Activated gamma-delta T cell treated with anti-CD3 and anti-CD28 coated beads, Interleukin-2, amount 50 U/mL, for 16 hours (primary cell): ENCODE measurements at places on chromosomes 4 and X.

GRCh38 chrX:31366041-31366440, 294.2 kb upstream of the FTHL17 start:
- DNase-seq = no peak

- no peak for DNase-seq
Measured at GRCh38 chr4:102823464-102823863, 3.9 kb downstream of the UBE2D3 start.

DNA sequence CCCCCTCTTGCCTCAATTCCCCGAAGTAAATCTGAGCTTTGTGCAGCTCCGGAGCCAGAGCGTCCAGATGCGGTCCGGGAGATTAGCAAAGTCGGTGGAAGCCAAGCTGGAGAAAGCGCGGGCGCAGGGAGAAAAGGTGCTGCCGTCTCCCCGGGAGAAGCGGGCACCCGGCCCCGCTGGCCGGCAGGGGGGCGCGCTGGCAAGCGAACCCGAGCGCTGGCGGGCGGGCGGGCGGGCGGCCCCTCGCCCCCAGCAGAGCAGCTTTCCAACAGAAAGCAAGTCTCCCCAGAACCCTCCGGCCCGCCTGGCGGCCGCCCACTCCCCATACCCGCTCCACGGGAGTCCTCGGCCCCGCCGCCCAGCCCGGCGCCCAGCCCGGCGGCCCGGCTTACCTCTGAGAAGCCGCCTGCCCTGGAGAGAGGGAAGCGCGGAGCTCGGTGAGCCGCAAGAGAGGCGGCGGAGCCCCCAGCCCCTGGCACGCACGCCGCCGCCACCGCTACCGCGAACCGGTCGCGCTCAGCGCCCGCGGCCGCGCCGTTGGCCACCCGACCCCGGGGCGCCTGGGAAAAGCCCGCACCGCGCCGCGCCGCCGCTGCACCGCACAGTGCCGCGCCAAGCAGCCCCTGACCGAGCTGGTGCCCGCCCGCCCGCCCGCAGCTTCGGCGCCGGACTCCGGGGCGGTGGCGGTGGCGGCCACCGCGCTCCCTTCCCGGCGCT, 529 bp upstream of the CITED1 start:
- no peak for DNase-seq

DNA sequence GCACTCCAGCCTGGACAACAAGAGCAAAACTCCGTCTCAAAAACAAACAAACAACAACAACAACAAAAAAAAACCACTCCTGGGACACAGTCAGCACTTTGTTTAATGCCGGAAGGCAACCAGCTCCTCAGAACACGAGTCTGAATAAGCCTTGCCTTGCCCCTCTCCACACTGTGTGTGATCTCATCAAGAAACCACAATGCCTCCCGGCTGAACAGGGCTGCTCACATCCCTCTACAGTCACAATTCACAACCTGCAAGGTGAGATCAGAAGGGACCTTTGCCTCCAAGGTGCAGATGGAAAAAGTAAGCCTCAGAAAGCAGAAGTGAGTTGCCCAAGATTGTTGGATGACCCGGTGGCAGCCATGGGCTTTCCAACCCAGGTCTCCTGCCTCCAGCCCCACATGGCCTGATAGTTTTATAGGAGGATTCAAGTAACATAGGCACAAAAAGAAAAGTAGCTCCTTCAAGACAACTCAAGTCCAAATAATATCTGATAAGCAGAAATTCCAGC, 80.8 kb downstream of the JAKMIP1 start:
- DNase-seq = no peak

- DNase-seq = peak; percentile 22
Measured at GRCh38 chrX:48683411-48683982, at the start of gene WAS. WAS (plus strand) TSS chrX:48683799; CDS start chrX:48683854, 55 bp downstream.

GRCh38 chrX:45757272-45757671, 556.6 kb upstream of the DIPK2B start:
- DNase-seq = no peak

DNA sequence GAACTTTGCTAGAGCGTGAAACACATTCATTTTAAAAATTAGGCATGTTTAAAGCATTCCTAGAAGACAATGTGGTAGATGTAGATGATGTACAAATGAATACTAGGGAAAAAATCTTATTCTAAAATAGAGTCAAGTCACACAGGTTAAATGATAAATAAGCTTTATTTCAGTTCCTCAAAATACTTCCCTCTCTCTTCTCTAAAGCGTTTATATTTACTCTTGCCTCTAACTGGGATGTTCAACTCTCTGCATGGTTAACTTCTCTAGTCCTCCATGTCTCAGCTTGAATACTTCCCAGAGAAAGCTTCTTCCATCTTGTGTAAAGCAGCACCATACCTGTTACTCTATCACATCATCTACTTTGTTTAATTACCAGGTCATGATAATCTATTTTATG, 30.9 kb upstream of the GLRA3 start:
- no peak for DNase-seq

DNA sequence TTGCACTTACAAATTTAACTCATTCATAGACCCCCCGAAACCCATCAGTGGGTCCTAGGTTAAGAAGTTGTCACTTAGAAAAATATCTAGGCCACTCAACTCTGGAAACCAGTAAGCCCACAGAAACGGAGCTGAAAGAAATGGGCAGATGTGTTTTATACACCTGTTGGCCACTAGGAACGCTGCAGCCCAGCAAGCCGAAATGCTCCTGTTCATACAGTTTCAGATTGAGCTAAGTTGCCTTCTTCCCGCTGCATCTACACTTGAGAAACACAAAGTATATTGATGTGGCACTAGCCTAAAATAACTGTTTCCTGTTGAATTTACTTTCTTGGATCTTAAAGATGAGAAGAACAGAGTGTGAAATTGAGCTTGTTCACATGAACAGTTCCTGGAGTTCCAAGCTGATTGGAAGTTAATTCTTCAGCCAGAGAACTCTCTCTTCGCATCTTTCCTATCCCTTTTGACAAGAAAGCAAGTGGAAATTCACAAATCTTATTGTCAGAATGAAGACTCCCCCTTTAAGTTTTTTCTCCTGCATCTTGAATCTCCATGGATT, 174.1 kb downstream of the RBMX2 start:
- no peak for DNase-seq

DNA sequence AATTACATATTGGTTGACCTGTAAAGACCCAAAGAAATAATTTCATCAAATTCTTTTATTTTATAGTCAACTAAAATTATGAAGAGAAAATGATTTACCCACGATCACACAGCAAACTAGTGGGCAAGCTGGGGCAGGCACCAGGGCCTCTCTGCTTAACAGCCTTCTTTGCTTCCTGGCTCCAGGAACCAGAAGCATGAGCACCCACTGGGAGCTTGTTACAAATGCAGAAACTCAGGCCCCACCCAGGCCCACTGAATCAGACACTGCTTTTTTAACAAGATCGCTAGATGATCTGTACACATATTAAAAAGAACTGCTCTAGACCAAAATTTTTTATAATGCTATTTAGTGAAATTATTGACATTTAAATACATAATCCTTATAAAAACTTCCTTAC, 95.0 kb downstream of the GEMIN8 start:
- no peak for DNase-seq
